ENCODE measurements at places on chromosomes 11 and 22. TPM values are rescaled to one million over a fixed set of nuclear protein-coding genes. Genes with fewer than 3 reads are reported as not detected.

Gene CXCR5
- total RNA-seq, result 0.18 TPM

Gene GRIK4
- not detected for total RNA-seq

Gene RASGRP2
- 101 TPM for total RNA-seq

Gene CRYBB3
- not detected for total RNA-seq

Gene RAB39A
- total RNA-seq, result 0.18 TPM

Gene SHISA8
- total RNA-seq, result not detected

Gene FIBIN
- not detected for total RNA-seq

Gene YAP1
- total RNA-seq, result not detected

Gene GRM5
- total RNA-seq, result not detected
